ENCODE measurements at places on chromosomes 5 and 9.

DNA sequence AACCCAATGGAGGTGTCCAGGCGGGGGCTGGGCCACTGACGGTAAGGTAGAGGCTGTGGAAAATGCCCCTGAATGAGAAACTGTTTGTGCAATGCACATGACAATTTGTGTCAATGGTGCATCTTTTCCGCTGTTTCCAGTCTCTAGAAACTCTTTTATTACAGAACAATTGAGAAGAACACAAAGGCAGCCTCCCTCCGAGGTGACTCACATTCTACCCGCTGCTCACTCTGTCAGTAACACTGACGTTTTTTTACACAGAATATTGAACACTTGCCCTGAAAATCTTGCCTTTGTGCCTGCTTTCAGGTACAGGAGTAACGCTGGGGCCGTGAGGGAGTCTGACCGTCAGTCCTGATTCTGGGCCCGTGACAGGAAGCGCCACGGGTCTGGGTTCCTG lies 11.7 kb upstream of the TENT4A start:
- DNase-seq, result no peak

GRCh38 chr5:138033386-138033808 lies 518 bp upstream of the FAM13B start:
- no peak for DNase-seq

DNA sequence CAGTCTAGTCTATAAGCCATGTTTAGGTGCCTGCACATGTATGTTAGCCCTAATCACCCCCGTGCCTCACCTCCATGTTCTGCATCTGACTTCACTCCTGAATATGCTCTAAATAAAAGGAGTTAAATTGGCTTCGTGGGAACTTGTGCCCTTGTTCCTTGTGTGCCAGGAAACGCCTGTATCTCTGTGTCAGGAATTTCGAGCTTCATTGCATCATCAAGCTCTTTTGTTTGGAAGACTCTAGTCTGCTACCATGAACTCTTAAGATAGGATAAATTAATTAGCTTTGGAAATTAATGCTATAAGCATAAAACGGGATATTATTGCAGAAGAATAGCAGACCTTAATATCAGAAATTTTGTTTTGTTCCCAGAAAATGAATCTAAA lies 99.2 kb downstream of the ADCY2 start:
- no peak for DNase-seq

- no peak for DNase-seq
Measured at GRCh38 chr5:176180339-176180738, 57.9 kb upstream of the SIMC1 start.

- no peak for DNase-seq
Measured at GRCh38 chr9:109328978-109329637, 8.2 kb upstream of the EPB41L4B start.

DNA sequence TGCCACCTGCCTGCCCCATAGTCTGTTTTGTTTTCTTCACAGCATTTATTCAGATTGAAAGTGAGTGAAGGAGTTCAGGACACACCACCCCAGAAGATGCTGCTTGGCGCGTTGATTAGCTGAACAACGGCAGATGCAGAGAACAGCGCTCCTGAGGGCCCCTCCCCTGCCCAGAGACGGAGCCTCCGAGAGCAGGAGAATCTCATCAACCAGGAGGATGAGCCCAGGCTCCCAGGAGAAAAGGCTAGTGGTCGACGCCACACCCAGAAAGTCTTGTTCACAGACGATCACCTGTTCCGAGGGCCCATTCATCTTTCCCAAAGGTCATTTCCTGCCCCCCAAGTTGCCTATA lies 180.4 kb upstream of the PPP1R26 start:
- no peak for DNase-seq

DNA sequence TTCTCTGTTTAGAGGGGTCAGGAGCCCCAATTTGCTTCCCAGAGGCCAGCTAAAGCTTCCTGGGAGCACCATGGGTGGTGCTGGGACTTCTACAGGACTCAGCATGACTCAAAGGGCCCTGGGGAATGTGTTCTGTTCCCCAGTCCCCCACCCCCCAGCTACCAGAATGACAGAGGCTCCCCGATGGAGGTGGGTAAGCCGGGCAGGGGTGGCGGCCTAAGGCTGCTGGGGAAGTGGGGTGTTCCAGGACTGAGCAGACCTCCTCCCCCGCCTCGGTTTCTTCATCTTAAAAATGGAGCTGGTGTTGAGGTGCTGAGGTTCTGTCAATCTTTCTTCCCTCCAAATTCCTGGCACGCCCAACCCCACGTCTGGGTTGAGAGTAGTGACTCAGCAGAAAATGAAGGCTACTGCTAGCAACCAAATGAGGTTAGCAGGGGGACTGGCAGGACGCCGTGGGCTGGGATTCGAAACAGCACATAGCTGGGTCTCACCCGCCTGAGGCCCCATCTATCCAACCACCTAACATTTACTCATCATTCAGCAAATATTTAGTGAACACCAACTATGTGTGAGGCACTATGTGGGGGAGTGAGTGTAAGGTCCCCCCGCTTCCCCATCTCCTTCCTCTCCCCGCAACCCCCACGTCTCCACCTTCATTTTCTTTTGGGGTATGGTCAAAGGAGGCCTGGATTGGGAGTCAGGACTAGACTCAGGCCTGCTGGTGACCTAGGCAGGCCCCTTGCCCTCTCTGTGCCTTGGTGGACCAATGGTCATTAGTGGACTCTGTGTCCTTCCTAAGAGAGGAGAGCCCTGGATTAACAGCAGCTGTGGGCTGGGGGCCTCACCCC lies 50.2 kb downstream of the C9orf50 start:
- peak; percentile 40 for DNase-seq

GRCh38 chr9:35940458-35941407 lies 17.2 kb downstream of the OR2S2 start:
- peak; percentile 34 for DNase-seq

DNA sequence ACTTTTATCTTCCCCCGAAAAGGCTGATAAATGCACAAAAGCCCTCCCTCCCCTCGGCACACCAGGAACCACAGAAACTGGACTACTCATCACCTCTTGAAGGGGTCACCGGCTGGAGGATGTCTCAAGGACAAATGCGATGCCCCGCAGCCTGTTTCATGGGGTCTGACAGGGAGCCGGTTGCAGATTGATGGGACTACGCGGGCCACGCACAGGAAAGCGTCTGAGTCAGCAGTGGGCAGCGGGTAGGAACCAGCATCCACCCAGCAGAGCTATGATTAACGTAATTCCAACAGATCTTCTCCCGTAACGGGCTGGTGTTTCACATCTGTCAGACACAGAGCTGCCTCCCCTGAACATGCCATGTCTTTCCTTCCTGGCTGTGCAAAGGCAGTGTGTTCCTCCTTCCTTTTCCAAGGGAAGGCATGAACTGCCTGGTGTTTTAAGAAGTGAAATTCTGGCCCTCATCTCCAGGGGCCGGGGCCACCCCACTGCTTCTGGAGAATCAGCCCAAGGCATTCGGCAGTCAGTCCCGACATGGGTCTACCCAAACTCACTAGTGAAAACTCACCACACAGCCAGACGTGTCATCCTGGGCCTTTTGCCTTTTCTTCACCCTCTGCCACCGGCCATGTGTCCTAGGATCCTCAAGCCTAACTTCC lies 144.4 kb upstream of the PHYKPL start:
- no peak for DNase-seq

Measured in activated CD4-positive, alpha-beta T cell treated with anti-CD3 and anti-CD28 coated beads, Interleukin-2, amount 50 U/mL, for 48 hours (primary cell).